SJCRH30 (cell line): ENCODE measurements at places on chromosomes 11 and 22. TPM values are rescaled to one million over a fixed set of nuclear protein-coding genes. Genes with fewer than 3 reads are reported as not detected.

- DNase-seq = no peak
These were observed 350.6 kb downstream of the ETS1 start for GRCh38 chr11:128236506-128237498.

GRCh38 chr11:61534933-61535839 is 26.6 kb downstream of the LRRC10B start:
- DNase-seq = no peak

DNA sequence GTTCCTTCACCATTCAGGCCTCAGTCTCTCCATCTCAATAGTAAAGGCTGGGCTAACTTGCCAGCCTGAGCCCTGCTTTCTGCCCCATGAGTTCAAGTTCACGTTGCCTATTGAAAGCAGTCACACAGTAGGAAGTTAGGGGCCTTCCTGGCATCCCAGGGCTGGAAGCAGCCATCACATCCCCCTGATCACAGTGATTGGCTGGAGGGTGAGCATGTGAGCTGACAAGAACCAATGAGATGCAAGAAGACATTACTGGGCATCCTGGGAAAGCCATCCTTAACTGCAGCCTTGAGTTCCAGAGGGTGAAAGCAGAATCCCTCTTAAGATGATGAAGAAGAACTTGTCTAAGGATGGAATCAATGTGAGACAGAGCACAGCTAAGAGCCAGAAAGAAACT is 29.1 kb downstream of the IRAG1 start:
- no peak for DNase-seq

GRCh38 chr22:24554313-24555164 is at the start of gene GUCD1:
TSS of gene GUCD1 (minus strand) at chr22:24555138. CDS start at chr22:24554991, 147 bp downstream.
- peak; percentile 26 for DNase-seq

GRCh38 chr11:92929653-92930052 is 39.8 kb upstream of the MTNR1B start:
- DNase-seq = no peak

GRCh38 chr11:43955381-43956118 is 13.1 kb downstream of the C11orf96 start:
- no peak for DNase-seq

GRCh38 chr11:19370100-19370861 is 129.5 kb upstream of the E2F8 start:
- no peak for DNase-seq

DNA sequence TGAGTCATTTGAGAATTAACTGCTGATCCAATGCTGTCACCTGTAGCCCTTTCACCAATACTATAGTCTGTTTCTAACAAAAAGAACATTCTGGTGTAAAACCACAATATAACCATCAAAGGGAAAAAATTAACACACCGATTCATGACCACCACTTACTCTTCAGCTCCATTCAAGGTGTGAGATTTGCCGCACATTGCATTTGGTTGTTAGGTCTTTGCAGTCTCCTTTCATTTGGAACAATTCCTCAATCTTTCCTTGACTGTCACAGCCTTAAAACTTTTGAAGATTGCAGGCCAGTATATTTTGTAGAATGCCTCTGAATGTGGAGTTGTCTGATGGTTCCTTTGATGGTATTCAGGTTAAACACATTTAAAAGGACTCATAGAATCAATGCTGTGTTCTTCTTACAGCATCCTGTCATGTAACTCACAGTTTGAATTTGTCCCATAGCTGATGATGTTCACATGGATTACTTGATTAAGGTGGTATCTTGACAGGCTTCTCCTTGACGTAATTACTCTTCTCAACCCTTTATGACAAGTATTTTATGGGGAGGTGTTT is 63.6 kb downstream of the TNRC6B start:
- no peak for DNase-seq

The MISFA gene
- 2.1 and 2.5 TPM in 2 replicates for total RNA-seq
